NCI-H2107 (cell line): ENCODE measurements at places on chromosomes 7 and 10.

GRCh38 chr10:64067009-64067606, 545.9 kb downstream of the REEP3 start:
- DNase-seq = no peak

- no peak for DNase-seq
Observed at GRCh38 chr7:98664882-98665281, 47.8 kb downstream of the NPTX2 start.

DNA sequence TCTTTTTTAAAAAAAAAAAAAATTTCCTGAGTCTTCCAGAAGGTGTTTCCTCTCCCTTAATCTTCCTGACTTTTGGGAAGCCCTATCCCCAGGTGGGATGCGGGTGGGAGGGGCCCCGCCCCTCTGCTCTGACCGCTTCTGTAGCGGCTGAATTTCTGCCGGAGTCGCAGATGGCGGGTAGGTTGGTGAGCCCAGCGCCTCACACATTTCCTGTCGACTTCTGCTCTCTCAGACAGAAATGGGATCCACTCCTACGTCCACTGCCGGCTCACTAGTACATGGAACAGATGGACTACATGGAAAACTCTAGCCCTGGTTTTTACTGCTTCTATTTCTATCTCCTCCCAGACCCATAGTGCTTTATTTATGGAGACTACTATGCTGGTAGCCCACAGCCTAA, 90.9 kb downstream of the NEUROD6 start:
- DNase-seq = no peak

GRCh38 chr7:117435475-117436043, 8.3 kb upstream of the ASZ1 start:
- no peak for DNase-seq

DNA sequence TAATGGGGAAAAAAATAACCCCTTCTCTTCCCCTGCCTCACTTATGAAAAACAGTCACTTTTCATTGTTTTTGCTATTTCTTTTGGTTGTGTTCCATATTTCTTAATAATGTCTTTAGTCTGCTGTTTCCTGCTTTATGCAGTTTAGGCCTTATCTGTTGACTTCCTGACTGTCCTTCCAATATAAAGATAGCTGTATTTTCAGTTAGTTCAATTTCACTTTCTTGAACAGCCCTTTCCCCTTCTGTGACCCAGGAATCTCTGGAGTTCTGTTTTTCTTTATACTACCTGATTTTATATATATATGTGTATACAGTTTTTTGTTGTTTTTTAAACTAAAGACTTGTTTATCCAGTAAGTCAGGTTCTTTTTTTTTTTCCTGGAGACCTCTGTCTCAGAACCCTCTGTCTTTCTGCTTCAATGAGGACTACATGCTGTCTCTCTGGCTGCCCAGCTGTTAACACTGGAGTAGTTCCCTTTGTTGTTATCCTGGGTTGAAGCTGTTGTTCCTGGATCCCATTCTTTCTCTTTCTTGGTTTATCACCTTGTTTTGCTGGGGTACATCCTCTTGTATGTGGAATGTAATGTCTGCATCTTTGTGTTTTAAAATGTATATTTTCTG, 87.2 kb downstream of the GSDME start:
- DNase-seq = no peak

DNA sequence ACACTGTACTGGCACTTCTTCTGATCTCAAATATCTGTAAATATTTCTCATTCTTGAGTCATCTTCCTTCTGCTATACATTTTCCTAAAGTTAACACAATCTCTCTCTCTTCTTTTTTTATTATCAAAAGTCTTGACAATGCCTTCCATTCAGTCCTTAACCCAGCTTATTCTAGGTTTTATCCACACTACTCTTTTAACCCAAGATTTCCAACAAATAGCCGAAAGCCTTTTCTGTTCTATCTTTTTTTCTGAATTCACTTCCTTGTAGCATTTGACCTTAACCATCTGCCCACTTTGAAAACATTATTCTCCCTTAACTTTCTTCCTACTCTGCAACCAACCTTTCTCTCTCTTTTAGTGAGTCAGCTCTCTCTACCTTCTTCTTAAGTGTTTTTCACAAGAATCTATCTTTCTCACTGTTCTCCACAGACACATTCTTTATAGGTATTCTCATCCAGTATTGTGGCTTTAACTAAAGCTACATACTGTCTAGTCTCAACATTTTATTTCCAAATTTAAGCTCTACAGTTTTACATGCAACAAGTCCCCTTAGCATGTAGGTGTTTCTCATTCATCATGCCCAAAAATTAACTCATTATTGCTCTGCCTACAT, 915.6 kb downstream of the KCNMA1 start:
- DNase-seq = no peak

GRCh38 chr7:141354251-141354650, 197.0 kb upstream of the AGK start:
- no peak for DNase-seq

GRCh38 chr10:11806706-11807105, 16.4 kb upstream of the PROSER2 start:
- DNase-seq = no peak

GRCh38 chr7:20506175-20506574, 109.3 kb upstream of the ABCB5 start:
- no peak for DNase-seq

- no peak for DNase-seq
Observed at GRCh38 chr10:87000491-87000890, 19.6 kb upstream of the FAM25A start.

GRCh38 chr7:95788884-95789283, 16.5 kb downstream of the DYNC1I1 start:
- no peak for DNase-seq

DNA sequence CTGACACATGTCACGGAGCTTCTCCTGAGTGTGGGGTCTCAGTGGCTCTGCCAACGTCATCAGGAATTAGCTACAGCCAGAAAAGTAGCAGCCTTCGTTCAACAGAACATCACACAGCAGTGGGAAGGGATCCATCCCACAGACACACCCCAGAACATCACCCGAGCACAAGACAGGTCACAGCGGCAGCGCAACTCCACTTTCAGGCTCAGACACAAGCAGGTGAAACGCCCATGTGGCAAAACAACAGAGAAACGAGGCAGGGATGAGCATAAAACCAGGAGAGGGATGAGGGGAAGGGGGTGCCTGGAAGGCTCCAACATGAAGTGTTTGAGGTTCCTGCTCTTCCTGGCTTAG, 44.8 kb downstream of the CAMK2B start:
- no peak for DNase-seq

- DNase-seq = no peak
Observed at GRCh38 chr7:157372300-157373232, 35.8 kb downstream of the DNAJB6 start.

GRCh38 chr10:17003651-17004286, 125.8 kb downstream of the CUBN start:
- no peak for DNase-seq

DNA sequence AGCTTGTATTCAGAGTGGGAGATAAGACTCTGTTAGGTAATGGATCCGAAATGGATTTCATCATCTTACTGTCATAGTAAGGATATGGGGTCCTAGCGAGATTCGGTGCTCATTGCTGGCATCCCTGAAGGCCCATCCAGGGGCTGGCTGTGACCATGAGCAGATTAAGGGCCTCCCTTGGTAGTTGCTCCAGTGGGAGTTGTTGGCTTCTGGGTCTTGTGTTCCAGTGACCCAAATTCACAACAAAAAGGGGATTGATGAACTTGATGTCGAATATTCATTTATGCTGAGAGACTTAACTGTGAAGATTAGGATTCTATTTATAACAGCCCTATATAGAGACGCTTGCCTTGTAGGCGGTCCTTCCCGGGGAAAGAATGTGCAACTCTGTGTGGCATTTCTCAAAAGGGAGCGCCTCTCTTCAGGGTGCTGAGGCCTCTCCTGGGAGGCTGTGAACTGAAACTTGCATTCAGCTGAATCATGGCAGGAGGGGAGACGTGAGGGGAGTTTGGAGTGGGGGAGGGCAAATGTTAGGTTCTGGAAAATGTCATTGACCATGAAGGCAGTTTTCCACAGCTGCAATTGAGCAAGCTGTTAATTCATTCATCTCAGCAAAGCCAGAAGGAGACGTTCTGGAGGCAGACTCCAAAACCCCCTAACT, 233.1 kb upstream of the FZD8 start:
- no peak for DNase-seq
